ENCODE measurements at places on chromosomes 1 and 21.

DNA sequence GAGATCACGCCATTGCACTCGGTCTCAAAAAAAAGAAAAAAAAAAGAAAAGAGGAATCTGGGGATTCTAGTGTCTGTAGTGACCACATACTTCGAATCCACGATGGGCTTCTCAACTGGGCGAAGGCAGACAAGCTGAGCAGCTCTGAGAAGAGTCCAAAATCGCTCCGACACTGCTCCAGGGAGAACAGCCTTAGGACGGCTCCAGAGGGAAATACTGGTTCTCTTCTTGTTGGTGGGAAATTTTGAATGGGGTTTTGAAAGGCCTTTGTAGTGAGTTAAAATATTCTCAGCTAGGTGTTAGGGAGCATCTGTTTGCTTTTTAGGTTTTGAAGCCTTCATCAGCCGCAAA is 18.3 kb upstream of the HJV start:
- DNase-seq, result no peak

DNA sequence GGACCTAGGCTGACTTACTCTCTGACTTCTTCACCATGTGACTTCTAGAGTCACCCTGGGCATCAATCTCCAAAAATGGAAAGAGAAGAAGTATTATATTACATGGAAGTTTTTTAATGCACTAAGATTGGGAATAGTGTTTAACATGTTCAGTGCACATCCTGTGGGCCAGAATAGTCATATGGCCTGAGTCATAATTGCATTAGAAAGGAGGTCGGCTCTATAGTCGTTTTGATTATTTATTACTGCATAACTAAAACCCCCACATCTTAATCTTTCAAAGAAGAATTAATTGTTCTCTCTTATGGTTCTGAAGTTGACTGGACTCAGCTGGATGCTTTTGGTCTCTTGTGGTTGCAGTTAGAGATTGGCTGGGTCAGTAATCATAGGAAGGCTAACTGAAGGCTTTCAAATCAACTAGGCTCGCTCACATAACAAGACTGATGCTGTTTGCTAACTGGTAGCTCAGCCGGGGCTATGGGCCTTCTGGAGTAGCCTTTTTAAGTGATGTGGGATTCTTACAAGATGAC is 810.6 kb upstream of the ADGRL4 start:
- no peak for DNase-seq

GRCh38 chr1:87985071-87985470 is 656.4 kb downstream of the LMO4 start:
- no peak for DNase-seq

DNA sequence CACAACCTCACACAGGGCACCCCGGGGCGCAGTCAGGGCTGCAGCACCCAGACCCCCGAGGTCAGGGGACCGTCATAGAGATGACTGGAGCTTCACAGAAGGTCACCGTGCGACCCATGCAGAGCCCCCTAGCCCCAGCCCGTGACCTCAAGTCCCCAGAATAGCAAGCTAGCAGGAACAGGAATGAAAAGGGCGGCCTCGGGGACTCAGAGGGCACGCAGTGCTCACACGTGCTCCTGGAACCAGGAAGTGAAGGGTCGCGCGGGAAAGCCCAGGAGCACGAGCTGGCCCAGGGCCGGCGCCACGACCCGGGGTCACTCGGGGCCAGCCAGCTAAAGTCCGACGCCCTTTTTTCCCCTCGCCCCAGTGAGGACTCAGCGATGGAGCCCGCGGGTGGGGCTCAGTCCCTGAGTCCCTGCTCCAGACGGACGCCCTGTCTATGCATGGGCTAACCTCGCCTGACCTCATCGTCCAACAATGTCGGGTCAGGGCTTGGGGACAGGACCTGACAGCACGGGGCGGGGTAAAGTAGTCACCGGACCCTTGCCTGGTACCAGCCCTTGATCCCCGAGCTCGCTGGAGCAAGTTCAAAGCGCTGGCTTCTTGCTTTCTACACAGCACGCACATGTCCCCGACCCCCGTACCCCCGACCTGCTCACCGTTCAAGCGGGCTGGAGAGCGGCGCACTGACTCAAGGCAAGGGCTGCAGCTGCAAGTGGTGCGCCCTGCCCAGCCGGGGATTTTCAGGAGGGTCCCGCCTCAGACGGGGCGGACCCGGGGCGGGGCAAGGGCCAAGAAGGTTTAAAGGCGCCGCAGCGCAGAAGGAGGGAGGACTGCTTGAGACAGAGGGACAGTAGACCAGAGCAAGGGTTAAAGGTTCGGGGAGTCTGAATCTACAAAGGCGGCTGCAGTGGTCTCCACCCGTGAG is at the start of gene TAGLN2:
Gene TAGLN2 (minus strand): TSS at position 717 of the 928 bp plus-strand sequence. CDS start 4,998 bp downstream, outside the sequence.
- DNase-seq, result peak; percentile 57

- no peak for DNase-seq
Measured at GRCh38 chr1:69535490-69535889, 32.2 kb upstream of the LRRC7 start.

GRCh38 chr1:221543529-221544120 is 198.3 kb downstream of the DUSP10 start:
- DNase-seq, result no peak

- no peak for DNase-seq
Measured at GRCh38 chr1:235342039-235342438, 13.7 kb downstream of the GGPS1 start.

- no peak for DNase-seq
Measured at GRCh38 chr1:27594564-27595510, 9.1 kb downstream of the AHDC1 start.

- no peak for DNase-seq
Measured at GRCh38 chr1:221556435-221556834, 185.5 kb downstream of the DUSP10 start.

DNA sequence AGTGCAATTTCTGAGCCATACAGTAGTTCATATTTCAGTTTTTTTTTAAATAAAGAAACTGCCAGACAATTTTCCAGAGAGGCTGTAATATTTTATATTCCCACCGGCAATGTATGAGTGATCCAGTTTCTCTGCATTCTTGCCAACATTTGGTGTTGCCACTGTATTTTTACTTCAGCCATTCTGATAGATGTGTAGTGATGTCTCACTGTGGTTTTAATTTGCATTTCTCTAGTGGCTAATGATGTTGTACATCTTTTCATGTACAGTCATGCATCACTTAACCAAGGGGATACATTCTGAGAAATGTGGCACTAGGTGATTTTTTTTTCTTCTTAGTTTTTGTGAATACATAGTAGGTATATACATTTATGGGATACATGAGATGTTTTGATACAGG is 99.6 kb downstream of the CENPF start:
- no peak for DNase-seq

- DNase-seq, result no peak
Measured at GRCh38 chr1:202998836-202999750, 8.1 kb upstream of the TMEM183A start.

GRCh38 chr1:236534151-236534651 is 10.4 kb downstream of the LGALS8 start:
- DNase-seq, result peak; percentile 20

- peak; percentile 73 for DNase-seq
Measured at GRCh38 chr1:93804412-93804811, 74.6 kb downstream of the DNTTIP2 start.

GRCh38 chr1:92184632-92185031 is 33.1 kb upstream of the C1orf146 start:
- peak; percentile 39 for DNase-seq
